Activated naive CD8-positive, alpha-beta T cell treated with anti-CD3 and anti-CD28 coated beads for 36 hours (primary cell): ENCODE measurements at places on chromosomes 3 and 15. TPM values are rescaled to one million over a fixed set of nuclear protein-coding genes. Genes with fewer than 3 reads are reported as not detected.

Gene ARRDC4
- total RNA-seq: 2.5 TPM

DNA sequence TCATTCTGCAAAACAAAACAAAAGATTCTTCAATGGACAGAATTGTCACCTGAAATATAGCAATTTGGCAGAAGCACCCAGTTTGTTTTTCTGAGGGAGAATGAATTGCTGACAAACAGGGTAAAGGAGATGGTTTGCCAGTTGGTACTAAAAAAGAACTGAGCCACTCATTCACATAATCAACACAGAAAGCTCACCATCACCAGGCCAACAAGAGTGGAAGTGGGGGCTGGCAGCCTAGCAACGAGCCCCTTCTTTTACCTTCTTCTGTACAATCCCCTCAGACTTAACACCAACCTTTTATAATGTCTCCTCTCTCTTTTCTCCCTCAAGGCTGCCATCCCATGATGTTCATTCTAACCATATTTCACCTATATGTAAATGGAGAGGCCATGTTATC is 5.9 kb downstream of the TOP2B start:
- no peak for DNase-seq
- no peaks in the 10 kb centered on the region for H3K27me3 ChIP-seq
- peaks cover 55% of the 10 kb centered on the region for H3K4me1 ChIP-seq
- H3K36me3 ChIP-seq: peaks cover 12% of the 10 kb centered on the region
- H3K27ac ChIP-seq: no peak overlapping the region

DNA sequence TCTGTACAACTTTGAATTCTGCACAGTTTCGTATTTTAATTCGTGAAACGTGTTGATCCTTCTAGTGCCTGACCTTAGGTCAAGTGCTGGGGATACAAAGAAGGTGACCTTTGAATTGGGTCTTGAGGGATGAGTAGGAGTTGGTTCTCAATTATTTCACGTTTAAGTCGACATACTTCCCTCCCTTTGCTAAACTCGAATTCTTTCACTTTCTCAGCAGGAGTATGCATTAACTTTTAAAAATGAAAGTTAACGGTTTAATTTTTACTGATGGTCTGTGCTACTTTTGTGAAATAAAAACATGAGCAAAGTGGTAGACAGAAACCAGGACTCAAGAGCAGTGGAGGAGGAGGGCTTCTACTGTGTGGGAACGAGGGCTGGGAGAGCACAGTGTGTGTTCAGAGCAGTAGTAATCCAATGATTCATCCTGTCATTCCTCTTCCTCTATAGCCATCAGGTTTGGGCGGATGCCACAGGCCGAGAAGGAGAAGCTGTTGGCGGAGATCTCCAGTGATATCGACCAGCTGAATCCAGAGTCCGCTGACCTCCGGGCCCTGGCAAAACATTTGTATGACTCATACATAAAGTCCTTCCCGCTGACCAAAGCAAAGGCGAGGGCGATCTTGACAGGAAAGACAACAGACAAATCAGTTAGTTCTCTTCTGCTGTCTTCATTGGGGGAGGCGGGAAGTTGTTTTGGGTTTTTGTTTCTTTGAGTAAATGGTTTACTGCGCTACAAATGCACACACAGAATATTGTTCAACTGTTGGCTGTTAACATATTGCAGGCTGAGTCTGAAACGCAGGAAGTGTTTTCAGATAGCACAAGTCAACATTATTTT is 78.6 kb upstream of the TSEN2 start:
- H3K36me3 ChIP-seq: no peaks in the 10 kb centered on the region
- no peak for DNase-seq
- H3K4me1 ChIP-seq: peaks cover 6% of the 10 kb centered on the region
- H3K4me3 ChIP-seq: no peak overlapping the region
- no peaks in the 10 kb centered on the region for H3K27me3 ChIP-seq
- H3K27ac ChIP-seq: no peak overlapping the region

DNA sequence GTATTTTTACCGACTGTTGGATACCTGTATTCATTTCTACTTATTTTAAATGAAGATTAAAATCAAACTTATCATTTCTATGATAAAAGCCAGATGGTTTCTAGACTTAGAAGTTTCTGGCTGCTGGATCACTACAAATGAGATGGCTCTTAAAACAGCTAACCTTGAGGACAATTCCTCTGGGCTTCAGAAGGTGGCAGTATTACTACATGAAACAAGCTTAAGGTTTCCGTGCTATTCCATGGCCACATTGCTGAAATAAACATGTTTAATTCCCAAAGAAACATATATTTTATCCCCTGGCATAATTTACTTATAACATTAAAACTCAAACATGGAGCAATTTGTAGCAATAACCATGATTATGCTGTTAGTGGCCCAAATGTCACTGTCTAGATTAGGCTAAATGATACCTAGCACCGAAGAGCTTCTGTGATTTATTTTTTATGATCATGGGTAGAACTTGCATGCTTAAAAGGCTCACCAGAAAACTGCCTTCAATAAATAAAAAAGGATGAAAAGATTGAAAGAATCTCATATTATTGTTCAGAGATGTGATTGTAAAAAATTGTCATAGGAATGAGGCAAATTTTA is 204.0 kb upstream of the NANOGP8 start:
- H3K27me3 ChIP-seq: no peaks in the 10 kb centered on the region
- no peak overlapping the region for H3K27ac ChIP-seq
- no peak overlapping the region for H3K4me3 ChIP-seq
- H3K36me3 ChIP-seq: peaks cover 2% of the 10 kb centered on the region

- DNase-seq: no peak
- H3K4me1 ChIP-seq: peaks cover 2% of the 10 kb centered on the region
- H3K27ac ChIP-seq: no peak overlapping the region
- H3K27me3 ChIP-seq: no peaks in the 10 kb centered on the region
- no peak overlapping the region for H3K4me3 ChIP-seq
Measured at GRCh38 chr15:75823860-75824613, 19.2 kb upstream of the UBE2Q2 start.

GRCh38 chr15:48828471-48828870 is 17.6 kb upstream of the CEP152 start:
- no peak overlapping the region for H3K4me3 ChIP-seq
- peaks cover 4% of the 10 kb centered on the region for H3K36me3 ChIP-seq
- H3K4me1 ChIP-seq: peaks cover 5% of the 10 kb centered on the region

Gene GP5
- total RNA-seq: 0.80 TPM

- H3K4me3 ChIP-seq: no peak overlapping the region
- H3K27ac ChIP-seq: no peak overlapping the region
- H3K4me1 ChIP-seq: peaks cover 30% of the 10 kb centered on the region
Measured at GRCh38 chr15:70475921-70476320, 287.4 kb downstream of the UACA start.

Gene ZDHHC19
- total RNA-seq: not detected

DNA sequence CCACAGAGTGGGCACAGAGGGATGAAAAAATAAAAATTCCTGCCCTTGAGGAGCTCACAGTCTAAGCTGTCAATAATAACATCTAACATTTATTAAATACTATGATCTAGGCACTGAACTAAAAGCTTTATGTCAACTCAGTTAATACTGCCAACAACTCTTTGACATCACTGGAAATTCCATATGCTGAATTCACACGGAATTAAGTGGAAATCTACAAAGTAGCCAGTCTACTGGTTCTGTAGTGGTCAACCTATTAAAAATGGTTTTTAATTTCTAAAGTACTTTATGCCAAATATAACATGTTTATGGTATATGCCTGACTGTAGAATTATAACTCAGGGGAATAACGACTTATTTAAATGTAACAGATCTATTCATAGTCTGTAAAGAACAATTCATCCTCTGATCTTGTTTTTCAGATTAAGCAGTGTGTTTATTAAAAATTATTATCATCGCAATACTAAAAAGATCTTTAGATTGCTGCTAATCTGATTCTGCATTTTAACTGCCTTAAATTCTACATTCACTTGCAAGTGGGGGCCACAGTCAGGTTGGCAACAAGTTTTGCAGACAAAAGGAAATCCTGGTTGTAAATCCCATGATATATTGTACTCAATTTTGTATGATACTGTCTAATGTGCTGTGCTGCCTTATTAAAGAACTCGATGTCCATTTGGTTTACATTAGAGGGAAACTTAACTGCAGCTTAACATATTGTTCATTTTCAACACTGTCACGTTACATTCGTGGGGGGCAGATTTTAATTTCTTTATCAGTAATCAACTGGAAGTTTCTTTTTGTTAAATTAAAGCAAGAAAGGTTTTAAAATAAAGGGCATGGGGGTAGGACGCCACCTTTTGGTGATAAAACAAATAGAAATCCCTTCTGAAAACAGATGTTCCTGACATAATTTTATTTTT is 2.6 kb upstream of the FOXP1 start:
- DNase-seq: no peak
- H3K27me3 ChIP-seq: peaks cover 4% of the 10 kb centered on the region
- H3K4me1 ChIP-seq: peaks cover 52% of the 10 kb centered on the region
- peaks cover 17% of the 10 kb centered on the region for H3K36me3 ChIP-seq
- peak overlapping the region; percentile 94 for H3K27ac ChIP-seq
- H3K4me3 ChIP-seq: peak overlapping the region; percentile 87

GRCh38 chr3:171001957-171002694 is 24.4 kb downstream of the SLC2A2 start:
- no peaks in the 10 kb centered on the region for H3K27me3 ChIP-seq
- no peak for DNase-seq
- H3K27ac ChIP-seq: no peak overlapping the region
- peaks cover 5% of the 10 kb centered on the region for H3K4me1 ChIP-seq

DNA sequence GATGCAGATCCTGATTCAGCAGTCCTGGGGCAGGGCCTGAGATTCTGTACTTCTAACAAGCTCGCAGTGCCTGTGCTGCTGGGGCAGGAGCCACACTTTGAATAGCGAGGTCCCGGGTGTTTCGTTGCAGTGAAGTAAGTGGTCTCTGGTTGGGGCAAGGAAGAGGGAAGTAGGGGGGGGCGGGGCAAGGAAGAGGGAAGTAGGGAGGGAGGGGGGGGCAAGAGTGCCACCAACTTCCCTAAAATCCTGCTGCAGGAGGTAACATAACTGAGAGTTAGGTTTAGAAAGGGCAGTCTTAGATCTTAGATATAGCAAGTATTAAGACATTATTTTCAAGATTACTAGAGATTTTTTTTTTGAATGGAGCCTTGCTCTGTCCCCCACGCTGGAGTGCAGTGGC is 35.5 kb downstream of the CRTAP start:
- no peak for DNase-seq
- no peak overlapping the region for H3K4me3 ChIP-seq
- H3K27me3 ChIP-seq: peaks cover 10% of the 10 kb centered on the region

Gene LHFPL4
- not detected for total RNA-seq
